M059J (cell line): ENCODE measurements at places on chromosomes 5 and 9. TPM values are rescaled to one million over a fixed set of nuclear protein-coding genes. Genes with fewer than 3 reads are reported as not detected.

DNA sequence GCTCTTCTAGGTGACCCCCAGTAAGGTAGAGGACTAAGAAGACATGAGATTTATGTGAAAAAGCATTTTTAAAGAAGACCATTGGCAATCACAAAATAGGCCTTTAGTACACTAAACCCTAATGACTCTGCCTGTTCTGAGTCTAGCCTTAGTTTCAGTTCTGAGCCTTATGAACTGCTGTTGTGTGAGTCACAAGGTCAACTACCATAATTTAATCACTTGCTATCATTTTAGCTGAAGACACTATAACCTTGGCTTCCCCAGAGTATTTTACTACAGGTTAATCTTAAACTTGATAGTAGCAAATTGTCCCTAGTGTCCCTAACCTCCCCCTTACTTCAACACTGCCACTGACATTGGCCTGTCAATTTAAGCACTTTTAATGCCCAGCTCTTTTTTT is 34.4 kb downstream of the APC start:
- DNase-seq: peak; percentile 51

The PLK2 gene
- total RNA-seq: 1,040 and 1,179 TPM in 2 replicates

DNA sequence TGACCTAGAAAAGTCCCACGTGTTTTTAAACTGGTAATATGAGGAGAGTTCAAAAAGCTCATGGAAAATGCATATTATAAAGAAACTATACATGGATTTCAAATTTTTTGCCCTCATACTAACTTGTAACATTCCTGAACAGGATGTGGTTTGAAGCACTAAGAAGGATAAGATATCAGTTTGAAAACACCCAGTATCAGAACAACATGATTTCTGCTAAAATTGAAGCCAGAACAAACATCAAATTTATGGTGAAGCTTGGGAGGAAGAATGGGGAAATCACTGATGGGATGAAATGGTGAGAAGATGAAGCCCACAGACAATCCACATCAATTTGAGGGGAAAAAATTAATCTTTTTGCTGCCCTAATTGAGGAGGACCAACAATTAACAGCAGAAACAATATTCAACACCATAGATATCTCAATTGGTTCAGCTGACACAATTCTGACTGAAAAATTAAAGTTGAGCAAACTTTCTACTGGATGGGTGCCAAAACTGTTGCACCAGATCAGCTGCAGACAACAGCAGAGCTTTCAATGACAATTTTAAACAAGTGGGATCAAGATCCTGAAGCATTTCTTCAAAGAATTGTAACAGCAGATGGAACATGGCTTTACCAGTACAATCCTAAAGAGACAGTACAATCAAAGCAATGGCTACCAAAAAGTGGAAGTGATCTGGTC is 113.2 kb upstream of the SNX2 start:
- no peak for DNase-seq

The ANKRD31 gene
- total RNA-seq: 0.02 TPM in 1 of 2 replicates, not detected in the other

DNA sequence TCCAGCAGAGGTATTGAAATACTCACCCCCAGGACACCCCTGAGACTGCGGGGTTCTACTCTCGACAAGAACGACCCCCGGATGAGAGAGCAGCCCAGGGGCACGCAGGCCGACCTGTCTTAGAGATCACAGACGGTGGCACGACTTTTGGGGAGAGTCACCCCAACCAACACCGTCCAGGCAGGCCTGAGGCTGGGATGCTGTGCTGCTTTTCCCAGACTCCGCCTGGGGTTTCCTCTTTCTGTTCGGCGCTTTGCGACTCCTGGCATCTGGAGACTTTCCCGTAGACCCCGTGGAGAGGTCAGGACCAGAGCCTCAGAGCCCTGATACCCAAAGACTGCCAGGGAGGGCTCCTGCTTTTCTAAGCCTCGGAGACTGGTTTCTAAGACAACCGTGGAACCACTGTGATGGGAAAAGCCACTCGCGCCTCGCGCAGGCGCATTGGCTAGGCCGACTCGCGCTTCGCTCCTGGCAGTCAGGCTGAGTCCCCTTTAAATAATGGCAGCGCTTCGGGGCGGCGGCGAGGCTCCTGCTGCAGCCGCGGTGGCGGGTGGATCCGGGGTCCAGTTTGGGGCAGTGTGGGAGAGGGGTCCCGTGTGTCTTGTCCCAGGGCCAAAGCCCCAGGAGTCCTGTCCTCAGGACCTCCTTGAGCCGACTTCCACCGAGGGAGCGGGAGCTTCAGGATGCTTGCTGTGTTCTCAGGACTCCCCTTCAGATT is 484.0 kb downstream of the SPATA31A7 start:
- DNase-seq: no peak

The LVRN gene
- total RNA-seq: 0.34 TPM in 1 of 2 replicates, not detected in the other

GRCh38 chr9:19663570-19663969 is 125.3 kb downstream of the SLC24A2 start:
- no peak for DNase-seq

DNA sequence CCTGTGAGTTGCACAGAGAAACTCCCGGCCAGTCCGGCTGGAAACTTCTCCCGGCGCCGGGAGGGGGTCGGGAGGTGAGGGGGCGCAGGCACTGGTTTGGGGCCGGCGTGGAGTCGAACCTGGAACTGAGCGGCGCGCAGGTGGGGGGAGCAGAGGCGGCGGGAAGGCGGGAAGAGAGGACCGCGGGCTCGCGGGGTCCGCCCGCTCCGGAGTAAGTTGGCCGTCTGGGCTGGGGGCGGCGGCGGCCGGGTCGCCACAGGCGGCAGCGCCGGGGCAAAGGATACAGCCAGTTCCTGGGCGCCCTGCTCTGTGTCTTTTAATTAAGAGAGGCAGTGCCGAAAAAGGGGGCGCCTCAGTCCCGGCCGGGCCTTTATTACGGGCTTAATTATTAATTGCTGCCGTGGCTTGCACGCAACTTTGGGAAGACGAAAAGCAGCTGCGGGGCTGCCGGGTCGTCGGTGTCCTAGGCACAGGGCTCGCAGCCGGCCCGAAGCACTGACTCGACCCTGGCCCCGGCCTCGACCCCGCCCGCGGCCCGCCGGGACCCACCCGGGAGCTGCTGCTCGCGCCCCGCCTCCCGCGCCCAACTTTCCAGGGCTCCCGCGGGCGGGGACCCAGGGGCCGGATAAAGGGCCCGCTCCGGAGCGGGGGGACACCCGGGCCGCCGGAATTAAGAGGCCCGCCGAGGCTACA is 1.1 kb downstream of the NTNG2 start:
- no peak for DNase-seq

GRCh38 chr9:31519011-31519410 is 865.4 kb upstream of the ACO1 start:
- peak; percentile 15 for DNase-seq

The PCDHB14 gene
- total RNA-seq: 0.44 and 1.9 TPM in 2 replicates

DNA sequence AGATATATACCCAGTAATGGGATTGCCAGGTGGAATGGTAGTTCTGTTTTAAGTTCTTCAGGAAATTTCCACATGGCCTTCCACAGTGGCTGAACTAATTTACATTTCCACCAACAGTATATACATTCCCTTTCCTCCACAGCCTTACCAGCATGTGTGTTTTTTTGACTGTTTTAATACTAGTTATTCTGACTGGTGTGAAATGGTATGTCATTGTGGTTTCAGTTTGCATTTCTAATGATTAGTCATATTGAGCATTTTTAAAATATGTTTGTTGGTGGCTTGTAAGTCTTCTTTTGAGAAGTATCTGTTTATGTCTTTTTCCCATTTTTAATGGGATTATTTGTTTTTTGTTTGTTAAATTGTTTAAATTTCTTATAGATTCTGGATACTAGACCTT is 208.9 kb downstream of the CFAP90 start:
- DNase-seq: no peak

GRCh38 chr9:125479846-125480615 is 218.4 kb downstream of the GAPVD1 start:
- no peak for DNase-seq

GRCh38 chr5:16482891-16483290 is 17.3 kb upstream of the ZNF622 start:
- DNase-seq: no peak

The BTNL8 gene
- not detected in 2 replicates for total RNA-seq

- no peak for DNase-seq
Measured at GRCh38 chr5:156971415-156971814, 8.4 kb upstream of the TIMD4 start.

The MAPK9 gene
- total RNA-seq: 26.7 and 37.8 TPM in 2 replicates

The KCNV2 gene
- not detected in 2 replicates for total RNA-seq
